H7 (cell line): ENCODE measurements at places on chromosomes 3 and 15.

GRCh38 chr15:45110256-45110820 is 3.6 kb downstream of the DUOX2 start:
- DNase-seq: peak; percentile 76

GRCh38 chr3:1506090-1506489 is 413.3 kb downstream of the CNTN6 start:
- DNase-seq: no peak

GRCh38 chr15:44656298-44656697 is 7.2 kb downstream of the SPG11 start:
- DNase-seq: no peak

- DNase-seq: no peak
Measured at GRCh38 chr15:40006003-40006402, 33.0 kb downstream of the SRP14 start.

GRCh38 chr3:14434498-14435151 is 32.2 kb downstream of the SLC6A6 start:
- no peak for DNase-seq

GRCh38 chr3:50238549-50239026 is 2.6 kb downstream of the GNAI2 start:
- peak; percentile 68 for DNase-seq

GRCh38 chr3:14299767-14300166 is 102.6 kb upstream of the SLC6A6 start:
- no peak for DNase-seq

DNA sequence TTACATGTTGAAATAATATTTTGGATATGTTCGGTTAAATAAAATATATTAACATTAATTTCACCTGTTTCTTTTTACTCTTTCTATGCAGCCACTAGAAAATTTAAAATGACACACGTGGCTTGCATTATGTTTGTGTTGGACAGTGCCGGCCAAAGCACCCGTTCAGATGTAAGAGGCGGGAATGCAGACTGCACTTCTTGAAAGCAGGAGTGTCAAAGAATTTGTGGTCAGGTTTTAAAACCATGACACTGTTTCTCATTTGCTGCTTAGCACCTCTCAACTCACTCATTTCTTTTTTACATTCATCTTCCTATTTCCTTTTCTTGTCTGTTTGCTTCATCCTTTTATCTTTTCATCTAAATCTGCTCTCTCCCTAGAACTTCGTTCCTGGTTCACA is 35.3 kb upstream of the MINAR1 start:
- DNase-seq: no peak

DNA sequence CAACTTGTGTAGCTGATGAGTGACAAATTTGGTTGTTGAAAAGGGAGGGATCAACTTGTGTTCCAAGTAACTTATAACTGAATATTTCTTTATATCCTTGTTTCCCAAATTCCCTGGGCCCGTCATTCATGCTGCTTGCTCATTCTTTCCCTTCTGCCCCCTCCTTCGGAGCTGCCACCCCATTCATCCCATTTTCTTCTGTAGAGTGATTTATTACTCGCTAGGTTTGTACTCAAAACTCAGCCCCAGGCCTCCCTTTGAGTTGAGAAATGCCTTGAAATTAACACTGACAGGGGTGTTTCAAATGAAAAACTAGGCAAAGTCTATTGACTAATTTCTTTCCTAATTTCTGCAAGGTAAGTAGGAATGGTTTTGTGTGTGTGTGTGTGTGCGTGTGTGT is 277.4 kb upstream of the SLCO3A1 start:
- no peak for DNase-seq

GRCh38 chr3:66825375-66825774 is 172.7 kb upstream of the KBTBD8 start:
- no peak for DNase-seq

DNA sequence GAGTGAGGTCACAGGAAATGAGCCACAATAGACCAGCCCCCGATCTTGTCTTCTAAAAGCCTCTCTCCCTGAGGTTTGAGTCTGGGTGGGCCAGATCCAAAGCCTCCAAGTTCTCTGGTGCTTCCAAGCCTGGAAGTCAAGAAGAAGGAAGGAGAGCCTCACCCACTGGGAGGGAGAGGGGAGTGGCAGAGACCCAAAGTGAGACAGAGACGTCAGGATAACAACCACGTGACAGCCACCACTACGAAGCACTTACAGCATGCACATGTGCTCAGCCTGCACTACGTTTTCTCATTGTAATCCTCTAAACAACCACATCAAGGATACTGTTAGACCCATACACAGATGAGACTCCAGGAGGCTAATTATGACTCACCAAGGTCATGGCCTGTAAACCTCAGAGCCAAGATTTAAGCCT is 197.3 kb upstream of the LINGO1 start:
- no peak for DNase-seq

GRCh38 chr3:169666376-169667165 is 3.1 kb upstream of the MECOM start:
- DNase-seq: peak; percentile 71

GRCh38 chr15:101092156-101092866 is 159.5 kb downstream of the CHSY1 start:
- DNase-seq: no peak

- no peak for DNase-seq
Measured at GRCh38 chr3:86634361-86634760, 356.6 kb downstream of the VGLL3 start.

- DNase-seq: no peak
Measured at GRCh38 chr15:95887666-95888390, 442.7 kb upstream of the NR2F2 start.

DNA sequence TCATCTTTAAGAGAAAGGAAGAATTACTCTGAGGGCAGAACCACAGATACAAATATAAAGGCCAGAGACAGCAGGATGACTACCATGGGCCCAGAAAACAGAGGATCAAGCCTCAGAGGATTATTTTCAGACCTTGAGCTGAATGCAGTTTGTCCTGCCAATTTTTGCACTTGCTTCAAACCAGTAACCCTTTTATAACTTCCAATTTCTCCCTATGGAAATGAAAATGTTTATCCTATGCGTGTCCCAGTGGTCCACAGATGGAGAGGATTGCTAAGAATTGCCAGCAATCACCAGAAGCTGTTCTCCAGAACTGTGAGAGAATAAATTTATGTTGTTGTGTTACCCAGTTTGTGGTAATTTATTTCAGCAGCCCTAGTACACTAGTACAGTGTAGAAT is 26.4 kb upstream of the MME start:
- DNase-seq: no peak

DNA sequence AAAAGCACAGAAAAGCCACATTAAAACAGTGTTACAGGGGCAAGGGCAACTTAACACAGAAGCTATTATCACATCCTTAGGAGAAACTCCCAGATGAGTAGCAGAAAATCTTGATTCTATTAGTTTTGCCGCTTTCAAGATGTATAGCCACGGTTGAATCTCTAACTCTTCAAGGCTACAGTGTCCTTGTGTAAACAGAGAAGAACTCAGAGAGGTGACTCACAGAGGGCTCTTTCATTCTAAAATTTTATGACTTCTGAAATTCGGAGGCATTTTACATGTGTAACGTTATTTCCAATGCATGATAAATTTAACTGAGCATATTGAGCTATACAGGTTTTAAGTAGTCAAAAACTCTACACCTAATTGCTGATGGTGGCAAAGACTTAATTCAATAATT is 846.6 kb downstream of the GBE1 start:
- no peak for DNase-seq

DNA sequence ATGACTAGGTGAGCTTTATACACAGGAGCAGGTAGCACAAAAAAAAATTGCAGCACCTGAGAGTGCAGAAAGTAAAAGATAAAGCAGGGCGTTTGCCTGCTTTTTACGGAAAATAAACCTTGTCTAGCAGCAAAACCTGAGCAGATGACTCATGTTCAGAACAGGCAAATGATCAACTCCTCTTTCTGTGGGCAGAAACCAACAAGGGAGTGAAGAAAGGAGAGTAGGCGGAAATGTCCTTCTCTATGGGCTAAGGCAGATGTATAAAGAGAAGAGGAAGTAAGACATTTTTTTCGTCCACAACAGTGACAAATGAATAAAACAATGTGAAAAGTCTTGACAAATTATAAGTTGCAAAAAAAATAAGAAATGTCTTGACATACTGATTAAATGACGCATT is 24.5 kb upstream of the GMNC start:
- DNase-seq: no peak

GRCh38 chr3:113630956-113631542 is 65.4 kb downstream of the USF3 start:
- DNase-seq: no peak

DNA sequence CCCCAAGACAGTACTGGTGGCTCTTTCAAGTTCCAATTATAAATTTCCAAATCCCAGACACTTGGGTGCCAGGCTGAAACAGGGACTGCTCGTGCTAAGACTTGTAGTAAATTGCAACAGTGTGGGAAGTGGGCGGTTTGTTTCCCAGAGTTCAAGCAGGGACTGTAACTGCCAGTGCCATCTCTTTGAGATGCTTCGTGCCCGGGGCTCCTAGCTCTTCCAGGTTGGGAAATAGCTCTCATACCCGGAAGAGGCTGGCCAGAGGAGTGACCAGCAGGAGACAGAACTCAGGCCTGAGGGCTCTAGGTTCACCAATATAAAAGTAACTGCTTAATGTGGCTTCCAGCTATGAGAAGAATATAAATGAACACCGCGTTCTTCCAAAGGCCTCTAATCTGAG is 54.0 kb upstream of the NEO1 start:
- DNase-seq: no peak

DNA sequence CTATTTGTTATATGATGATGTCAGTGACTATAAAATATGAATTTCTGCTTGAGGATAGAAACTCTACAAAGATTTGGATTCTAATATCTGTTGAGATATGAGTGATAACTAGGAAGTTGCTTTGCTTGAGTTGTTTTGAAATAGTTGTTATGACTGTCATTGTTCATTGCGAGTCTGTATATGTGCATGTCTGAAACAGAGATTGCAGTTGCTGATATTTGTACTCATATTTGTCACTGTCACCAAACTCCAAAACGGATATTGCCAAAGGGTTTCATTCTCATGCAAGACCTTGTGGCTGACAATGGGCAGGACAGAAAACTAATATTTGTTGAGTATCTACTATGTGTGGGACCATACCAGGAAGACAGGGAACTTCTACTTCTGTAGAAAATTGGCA is 240.2 kb downstream of the CD47 start:
- DNase-seq: no peak

DNA sequence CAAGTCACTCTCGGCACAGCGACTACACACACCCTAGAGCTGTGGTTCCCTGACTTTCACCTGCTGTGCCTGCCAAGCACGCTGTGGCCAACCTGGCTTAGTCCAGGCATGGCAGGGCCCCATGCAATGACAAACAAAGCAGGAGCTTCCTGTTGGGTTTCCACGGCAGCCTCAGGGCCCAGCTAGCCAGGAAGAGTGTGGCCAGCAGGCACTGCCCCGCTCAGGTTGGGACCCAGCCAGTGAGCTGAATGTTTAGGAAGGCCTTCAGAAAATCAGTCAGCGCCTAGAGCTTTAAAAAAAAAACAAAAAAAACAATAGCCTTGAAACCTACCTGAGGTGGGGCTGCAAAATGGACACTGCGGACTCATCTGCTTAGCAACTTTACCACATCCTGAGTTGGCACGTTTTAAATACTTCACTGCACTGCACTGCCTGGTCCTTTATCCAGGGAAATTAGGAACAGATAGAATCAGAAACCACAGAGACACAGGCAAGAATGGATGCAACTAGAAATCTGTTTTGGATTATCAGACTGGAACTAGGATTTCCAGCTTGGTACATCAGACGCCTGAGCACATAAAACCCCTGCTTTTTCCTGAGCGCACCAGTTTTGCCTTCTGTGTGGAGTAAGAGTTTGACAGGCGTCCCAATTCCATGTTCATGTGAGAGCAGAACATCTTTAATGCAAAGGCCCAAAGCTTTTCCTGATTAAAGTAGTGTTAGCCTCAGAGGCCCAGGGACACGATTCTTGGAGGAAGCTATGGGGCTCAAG is 36.2 kb upstream of the LDHAL6B start:
- DNase-seq: peak; percentile 51

DNA sequence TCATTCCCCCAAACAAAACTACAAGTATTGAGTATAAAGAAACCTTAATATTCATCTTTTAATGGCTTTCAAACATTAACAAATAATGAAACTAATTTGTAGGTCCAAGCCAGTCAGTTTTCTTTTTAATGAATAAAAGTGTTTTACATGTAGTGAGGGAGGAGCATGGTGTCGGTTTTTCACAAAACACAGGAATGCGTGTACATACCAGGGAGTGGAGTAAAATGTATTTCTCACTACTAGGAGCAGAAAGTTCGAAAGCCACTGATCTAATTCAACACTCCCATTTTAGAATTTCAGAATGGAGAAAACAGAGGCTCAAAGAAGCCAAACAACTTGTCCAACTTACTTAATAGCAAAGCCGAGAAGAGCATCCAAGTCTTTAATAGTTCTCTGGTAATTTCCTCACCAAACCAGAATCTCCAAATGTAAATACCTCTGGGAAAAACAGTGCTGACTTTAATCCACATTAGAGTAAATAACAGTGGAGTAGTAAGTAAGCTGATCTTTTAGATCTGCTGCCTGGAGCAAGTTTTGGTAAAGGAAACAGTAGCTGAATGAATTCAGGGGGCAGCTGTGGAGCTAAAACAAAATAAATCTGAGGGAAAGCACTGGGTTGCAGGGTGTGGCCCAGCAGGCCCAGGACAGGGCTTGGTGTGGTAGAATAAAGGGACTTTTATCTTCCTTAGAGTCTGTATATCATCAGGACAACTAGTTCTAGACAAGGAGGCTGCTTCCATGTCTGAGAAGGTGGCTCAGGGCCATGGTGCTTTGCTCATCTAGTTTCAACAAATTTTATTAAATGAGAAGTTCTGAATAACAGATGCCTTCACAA is 7.9 kb downstream of the ANP32A start:
- peak; percentile 3 for DNase-seq

- no peak for DNase-seq
Measured at GRCh38 chr3:149511040-149511626, 36.6 kb downstream of the TM4SF4 start.

DNA sequence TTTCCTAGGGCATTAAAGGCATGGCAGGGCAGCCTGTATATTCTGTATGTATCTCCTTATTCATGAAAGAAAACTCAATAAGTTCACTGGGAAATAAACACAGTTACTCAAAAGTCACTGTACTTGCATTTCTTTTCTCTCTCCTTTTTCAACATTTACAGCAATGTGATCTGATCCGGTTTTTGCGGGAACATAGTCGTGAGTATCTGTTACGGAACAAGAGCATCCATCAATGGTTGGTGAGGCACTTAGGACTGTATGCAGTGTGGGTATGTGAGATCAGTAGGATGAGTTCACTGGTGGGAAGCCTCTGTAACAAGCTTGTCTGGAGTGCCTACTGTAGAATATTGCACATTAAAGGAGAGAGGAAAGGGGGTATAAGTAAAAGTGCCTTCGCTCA is 80.7 kb downstream of the COL6A5 start:
- no peak for DNase-seq

- no peak for DNase-seq
Measured at GRCh38 chr3:12198301-12198700, 39.6 kb upstream of the TIMP4 start.

- no peak for DNase-seq
Measured at GRCh38 chr3:15903164-15903563, 105.4 kb upstream of the ANKRD28 start.

DNA sequence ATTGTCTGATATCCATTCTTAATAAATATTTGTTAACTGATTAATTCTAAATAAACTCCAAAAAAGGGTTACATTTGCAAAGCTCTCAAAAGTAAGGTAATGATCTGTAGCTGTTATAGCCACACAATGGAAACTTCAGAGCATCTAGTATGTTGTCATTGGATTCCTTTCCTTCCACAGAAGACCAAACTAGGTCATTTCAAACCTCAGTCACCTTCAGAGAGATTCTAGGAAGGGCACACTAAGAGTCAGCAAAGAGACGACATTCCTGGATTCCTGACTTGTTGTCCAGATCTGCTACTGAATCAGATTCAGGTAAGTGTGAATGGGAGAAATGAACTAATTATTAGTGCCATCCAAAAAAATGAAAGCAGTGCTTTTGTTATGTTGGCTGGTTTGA is 3.0 kb upstream of the COL8A1 start:
- DNase-seq: no peak
